ENCODE measurements at places on chromosomes 3 and 15. TPM values are rescaled to one million over a fixed set of nuclear protein-coding genes. Genes with fewer than 3 reads are reported as not detected.

- H3K4me1 ChIP-seq = no peaks in the 10 kb centered on the region
- no peak overlapping the region for H3K4me3 ChIP-seq
- no peaks in the 10 kb centered on the region for H3K36me3 ChIP-seq
- no peak overlapping the region for H3K27ac ChIP-seq
Observed at GRCh38 chr15:45326280-45326679, 52.1 kb downstream of the GATM start.

DNA sequence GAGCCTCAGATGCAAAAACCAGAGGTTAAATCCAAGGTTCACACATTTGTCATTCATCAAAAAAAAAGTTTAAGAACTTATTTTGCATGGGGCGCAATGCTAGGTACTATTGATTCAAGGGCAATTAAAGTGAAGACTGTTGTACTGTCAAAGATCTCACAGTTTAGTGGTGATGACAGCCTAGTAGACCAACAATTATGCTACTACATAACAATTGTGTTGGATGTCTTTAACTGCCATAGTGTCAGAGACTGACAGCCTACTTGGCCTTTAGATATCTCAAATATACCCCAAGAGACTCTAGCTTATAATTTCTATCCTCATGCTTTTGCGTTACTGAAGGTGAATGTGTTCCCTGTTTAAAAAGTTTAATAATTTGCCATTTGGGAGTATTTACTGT lies 72.1 kb upstream of the PHLDB2 start:
- no peak for DNase-seq
- H3K4me3 ChIP-seq = no peak overlapping the region
- H3K36me3 ChIP-seq = no peaks in the 10 kb centered on the region
- H3K27me3 ChIP-seq = no peaks in the 10 kb centered on the region
- no peak overlapping the region for H3K27ac ChIP-seq
- H3K4me1 ChIP-seq = peaks cover 4% of the 10 kb centered on the region

The VGLL3 gene
- 53.8 TPM for total RNA-seq

GRCh38 chr3:128334766-128335165 lies 131.9 kb downstream of the DNAJB8 start:
- no peak overlapping the region for H3K27ac ChIP-seq
- no peak for DNase-seq
- no peak overlapping the region for H3K4me3 ChIP-seq
- H3K4me1 ChIP-seq = no peaks in the 10 kb centered on the region
- H3K36me3 ChIP-seq = no peaks in the 10 kb centered on the region

GRCh38 chr3:12444582-12445471 lies 39.5 kb upstream of the TSEN2 start:
- DNase-seq = peak; percentile 44
- no peaks in the 10 kb centered on the region for H3K36me3 ChIP-seq
- no peak overlapping the region for H3K4me3 ChIP-seq

DNA sequence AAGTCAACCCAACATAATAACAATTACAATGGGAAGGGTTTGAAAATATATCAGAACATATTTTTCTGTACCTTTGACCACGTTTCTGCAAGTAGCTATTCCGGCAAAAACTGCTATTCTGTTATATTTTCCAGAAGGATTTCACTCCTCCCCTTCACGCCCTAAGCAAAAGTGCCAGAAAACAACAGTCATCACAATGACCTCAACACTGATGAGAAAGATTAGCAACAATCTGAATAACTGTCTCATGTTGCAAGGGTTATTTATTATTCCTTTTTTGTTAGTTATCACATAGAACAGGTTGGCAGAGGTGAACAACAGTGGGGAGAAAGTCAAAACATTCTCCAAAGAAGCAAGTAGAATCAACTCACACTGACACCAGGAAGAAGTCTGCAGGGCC lies 269.4 kb upstream of the ARRDC4 start:
- H3K4me3 ChIP-seq = no peak overlapping the region
- no peaks in the 10 kb centered on the region for H3K27me3 ChIP-seq
- H3K4me1 ChIP-seq = no peaks in the 10 kb centered on the region
- DNase-seq = no peak
- H3K36me3 ChIP-seq = no peaks in the 10 kb centered on the region

- H3K4me3 ChIP-seq = no peak overlapping the region
- peaks cover 60% of the 10 kb centered on the region for H3K27me3 ChIP-seq
- H3K4me1 ChIP-seq = no peaks in the 10 kb centered on the region
- H3K36me3 ChIP-seq = no peaks in the 10 kb centered on the region
Observed at GRCh38 chr15:45133561-45133920, 3.7 kb downstream of the DUOX1 start.

DNA sequence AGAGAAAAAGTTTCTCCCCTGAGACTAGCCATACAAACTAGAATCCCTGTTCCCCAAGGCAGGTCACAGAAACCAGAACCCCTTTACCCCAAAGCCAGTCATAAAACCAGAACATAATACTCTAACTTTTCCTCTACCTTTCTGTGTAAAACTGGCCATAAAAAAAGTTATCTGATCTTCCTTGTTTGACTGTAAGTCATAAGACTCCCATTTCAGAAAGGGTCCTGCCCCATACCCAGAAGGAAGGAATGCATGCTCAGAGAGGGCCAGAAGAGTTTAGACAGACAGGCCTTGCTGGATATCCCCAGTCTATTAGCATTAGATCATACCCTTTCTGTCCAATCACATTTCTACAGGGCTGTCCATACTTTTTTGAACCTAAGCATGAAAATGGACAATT lies 27.2 kb downstream of the SCN11A start:
- H3K4me3 ChIP-seq = no peak overlapping the region
- no peaks in the 10 kb centered on the region for H3K27me3 ChIP-seq
- no peaks in the 10 kb centered on the region for H3K36me3 ChIP-seq
- H3K27ac ChIP-seq = no peak overlapping the region
- no peak for DNase-seq

The PDHB gene
- 95.7 TPM for total RNA-seq

DNA sequence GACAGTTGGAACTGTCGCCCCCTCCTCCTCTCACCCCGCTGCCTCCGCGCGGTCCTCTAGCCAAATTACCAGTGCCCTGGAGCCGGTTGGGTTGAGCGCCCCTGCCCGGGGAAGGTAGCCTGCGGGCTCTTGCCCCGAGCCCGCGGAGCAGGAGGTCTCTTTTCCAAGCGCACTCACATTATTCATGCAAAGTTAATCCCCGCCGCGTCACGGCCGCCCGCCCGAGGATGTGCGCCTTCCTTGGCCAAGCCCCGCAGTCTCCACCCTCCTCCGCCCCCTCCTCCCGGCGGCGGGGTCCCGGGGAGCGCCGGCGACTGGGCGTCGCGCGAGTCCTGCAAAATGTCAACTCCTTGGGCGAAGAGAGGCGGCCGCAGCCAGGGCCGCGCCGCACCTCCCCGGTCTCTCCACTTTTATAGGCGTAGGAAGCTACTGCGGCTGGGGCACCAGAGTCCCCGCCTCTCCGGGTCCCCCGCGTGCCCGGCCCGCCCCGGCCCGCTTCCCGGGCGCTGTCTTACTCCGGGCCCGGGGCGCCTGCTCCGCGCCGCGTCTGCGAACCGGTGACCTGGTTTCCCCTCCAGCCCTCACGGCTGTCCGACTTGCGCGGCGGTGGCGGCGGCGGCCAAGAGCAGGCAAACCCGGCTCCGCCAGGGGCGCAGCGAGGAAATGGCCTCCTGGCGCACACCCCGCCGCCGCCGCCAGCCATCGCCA lies at the start of gene THRB:
Gene THRB, minus strand, starts transcription at position 233 of the 708 bp plus-strand sequence.
- H3K27ac ChIP-seq = no peak within 1 kb of the TSS
- peak within 1 kb of the TSS; percentile 51 for H3K4me3 ChIP-seq
- H3K27me3 ChIP-seq = peaks cover 31% of the 10 kb centered on the region
- H3K4me1 ChIP-seq = peaks cover 4% of the 10 kb centered on the region
- DNase-seq = peak; percentile 26

DNA sequence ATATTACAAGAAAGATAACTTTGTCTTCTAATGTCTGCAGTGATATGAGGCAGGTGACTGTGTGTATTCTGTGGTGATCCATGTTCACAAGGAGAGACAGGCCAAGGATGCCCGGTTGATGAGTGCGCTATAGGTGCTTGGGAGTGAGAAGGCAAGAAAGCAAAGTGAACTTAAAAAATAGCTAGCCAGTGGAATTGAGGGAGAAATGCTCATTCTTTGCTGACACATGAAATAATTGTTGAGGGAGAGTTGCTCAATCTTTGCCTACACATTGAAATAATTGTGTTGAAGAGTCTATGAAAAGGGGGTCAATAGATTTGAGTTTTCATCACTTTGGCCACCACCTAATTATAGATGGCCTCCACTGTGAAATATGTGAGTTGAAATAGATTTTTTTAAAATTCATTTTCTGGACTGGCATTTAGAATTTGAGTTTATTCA lies 156.3 kb downstream of the LPP start:
- no peak for DNase-seq
- H3K36me3 ChIP-seq = no peaks in the 10 kb centered on the region
- H3K4me1 ChIP-seq = no peaks in the 10 kb centered on the region
- no peak overlapping the region for H3K27ac ChIP-seq
- H3K27me3 ChIP-seq = no peaks in the 10 kb centered on the region

GRCh38 chr3:172244011-172244410 lies 204.2 kb downstream of the GHSR start:
- H3K4me1 ChIP-seq = peaks cover 8% of the 10 kb centered on the region
- no peak overlapping the region for H3K4me3 ChIP-seq
- H3K27ac ChIP-seq = peak overlapping the region; percentile 38
- no peaks in the 10 kb centered on the region for H3K27me3 ChIP-seq
- H3K36me3 ChIP-seq = peaks cover 21% of the 10 kb centered on the region

DNA sequence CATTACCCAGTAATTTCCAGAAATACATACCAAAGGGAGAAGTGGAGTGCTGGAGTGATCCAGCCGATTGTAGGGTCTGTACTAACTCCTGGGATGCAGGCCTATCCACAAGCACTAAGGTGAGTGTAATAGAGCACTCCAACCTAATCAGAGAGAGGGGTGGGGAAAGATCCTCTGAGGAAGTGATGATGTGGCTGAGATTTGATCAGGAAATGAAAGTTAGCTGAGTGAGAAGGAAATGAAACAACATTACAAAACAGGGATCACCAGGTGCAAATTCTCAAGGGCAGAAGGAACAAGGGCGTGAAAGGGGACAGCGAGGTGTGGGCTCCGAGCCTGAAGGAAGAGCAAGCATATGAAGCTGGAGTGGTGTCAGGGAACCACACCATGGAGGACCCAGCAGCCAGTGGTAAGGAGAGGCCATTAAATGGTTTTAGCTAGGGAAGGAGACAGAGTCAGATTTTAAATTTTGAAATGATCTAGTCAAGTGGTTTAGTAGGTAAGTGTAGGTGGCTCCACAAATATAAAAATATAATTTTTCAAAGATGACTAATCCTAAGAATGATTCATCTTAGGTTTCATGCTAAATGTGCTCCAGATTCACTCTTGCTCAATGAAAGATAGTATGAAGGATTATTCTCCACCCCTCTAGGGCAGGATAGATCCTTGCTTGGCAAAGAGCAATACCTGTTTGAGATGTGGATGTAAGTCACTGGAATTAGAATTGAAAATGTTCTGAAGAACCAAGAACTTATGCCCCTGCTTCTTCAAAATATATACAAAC lies 348.7 kb downstream of the TBL1XR1 start:
- no peaks in the 10 kb centered on the region for H3K4me1 ChIP-seq
- no peak overlapping the region for H3K27ac ChIP-seq
- no peaks in the 10 kb centered on the region for H3K36me3 ChIP-seq
- no peak overlapping the region for H3K4me3 ChIP-seq

Data from astrocyte (in vitro differentiated cells and primary cell).